ENCODE measurements at places on chromosomes 7 and 10.
A peak's percentile ranks its signal among the peaks of the same experiment; 100 is the strongest.

GRCh38 chr10:79275431-79275851, 71.8 kb upstream of the PPIF start:
- no peak for DNase-seq

- DNase-seq = no peak
Measured at GRCh38 chr7:129748356-129749109, 137.0 kb downstream of the NRF1 start.

DNA sequence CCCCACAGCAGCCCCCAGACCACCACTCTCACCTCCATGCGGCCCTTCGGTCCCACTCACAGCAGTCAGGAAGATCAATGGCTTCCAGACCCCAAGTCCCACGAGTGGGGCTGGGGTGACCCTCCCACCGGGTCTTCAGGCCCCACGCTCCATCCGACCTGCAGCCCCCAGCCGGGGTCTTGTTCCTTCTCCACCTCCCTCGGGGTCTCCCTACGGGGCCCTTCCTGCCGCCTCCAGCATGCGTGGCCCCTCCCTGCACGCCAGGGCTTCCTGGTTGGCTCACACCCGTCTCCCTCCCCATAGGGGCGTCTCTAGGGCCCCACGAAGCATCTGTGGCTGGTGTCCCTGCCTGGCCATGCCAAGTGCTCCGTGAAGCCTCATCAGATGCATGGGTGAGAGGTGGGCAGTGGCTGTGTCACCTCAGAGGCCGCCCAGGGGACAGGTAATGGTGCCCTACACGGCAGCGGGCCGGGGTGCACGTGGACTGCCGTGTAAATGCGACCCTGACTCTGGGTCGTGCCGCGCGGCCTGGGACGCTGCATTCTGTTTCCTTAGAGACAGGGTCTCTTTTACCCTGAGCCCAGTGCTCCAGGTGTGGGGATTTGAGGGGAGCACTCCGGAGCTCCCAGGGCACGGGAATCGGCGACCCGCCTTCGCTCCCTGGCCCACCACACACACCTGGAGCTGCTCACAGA, 19.9 kb downstream of the ADAP1 start:
- no peak for DNase-seq

GRCh38 chr7:74371381-74372341, 82.0 kb upstream of the GTF2IRD1 start:
- DNase-seq = no peak

- no peak for DNase-seq
Measured at GRCh38 chr10:13520194-13520593, 8.6 kb downstream of the BEND7 start.

DNA sequence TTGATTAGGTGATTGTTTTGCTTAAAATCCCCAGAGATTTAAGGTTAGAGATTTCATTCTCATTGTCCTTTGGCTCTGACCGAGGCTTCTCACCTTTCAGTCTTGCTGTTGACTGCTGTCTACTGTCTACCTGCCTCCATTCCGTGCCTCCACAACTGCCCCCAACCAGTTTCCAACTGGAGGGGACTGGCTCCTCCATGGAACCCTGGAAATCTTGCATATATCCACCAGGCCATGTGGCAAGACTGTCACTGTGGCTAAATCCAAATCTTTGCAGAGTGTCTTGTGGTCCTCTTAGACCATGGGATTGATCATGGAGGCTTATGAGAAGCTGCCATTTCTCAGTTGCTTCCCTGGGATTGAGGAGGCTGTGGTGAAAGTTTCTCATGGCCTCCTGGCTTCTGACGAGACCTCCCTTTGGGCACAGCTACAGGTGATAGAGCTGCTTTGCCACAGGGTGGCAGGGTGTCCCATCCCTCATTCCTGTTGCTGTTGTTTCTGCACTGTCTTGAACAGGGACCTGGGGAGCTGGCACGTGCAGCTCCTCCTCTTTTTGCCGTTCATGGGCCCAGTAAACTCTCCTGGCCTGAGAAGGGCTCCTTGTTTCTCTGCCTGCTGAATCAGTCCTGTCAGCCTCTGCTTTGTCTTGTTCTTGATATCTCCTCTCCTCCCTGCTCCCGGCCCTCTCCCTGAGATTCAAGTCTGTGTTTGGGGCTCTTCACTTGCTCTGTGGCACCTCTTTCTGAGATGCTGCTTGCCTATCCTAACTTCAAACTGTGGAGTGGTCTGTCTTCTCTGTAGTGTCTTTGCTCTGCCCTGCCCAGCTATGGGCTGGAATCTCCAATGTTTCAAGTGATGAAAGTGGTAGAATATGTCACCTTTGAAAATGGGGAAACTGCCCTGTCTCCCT, 63.6 kb upstream of the IGFBP3 start:
- no peak for DNase-seq

GRCh38 chr7:91185771-91186170, 78.5 kb upstream of the FZD1 start:
- DNase-seq = no peak

GRCh38 chr7:120695848-120696247, 162.1 kb downstream of the TSPAN12 start:
- no peak for DNase-seq

DNA sequence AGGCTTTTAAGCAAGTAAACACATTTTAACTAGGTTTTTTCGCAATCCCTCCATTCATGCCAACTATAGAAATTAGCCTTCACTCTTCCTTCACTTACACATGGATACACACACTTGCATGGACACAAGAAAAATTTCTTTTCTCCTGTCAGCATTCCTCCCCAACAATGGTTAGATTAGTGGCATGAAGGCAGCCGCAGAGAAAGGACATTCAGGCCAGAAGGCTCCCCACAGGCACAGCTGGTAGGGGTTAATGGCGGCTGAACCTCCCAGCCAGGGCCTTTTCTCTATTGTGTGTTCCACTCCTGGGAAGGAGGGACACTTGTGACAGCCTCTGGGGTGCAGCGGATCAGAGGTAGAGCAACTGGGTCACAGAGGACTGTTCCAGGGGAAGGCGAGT, 255.0 kb upstream of the SP8 start:
- no peak for DNase-seq

GRCh38 chr7:47366211-47366610, 215.7 kb downstream of the TNS3 start:
- DNase-seq = no peak

DNA sequence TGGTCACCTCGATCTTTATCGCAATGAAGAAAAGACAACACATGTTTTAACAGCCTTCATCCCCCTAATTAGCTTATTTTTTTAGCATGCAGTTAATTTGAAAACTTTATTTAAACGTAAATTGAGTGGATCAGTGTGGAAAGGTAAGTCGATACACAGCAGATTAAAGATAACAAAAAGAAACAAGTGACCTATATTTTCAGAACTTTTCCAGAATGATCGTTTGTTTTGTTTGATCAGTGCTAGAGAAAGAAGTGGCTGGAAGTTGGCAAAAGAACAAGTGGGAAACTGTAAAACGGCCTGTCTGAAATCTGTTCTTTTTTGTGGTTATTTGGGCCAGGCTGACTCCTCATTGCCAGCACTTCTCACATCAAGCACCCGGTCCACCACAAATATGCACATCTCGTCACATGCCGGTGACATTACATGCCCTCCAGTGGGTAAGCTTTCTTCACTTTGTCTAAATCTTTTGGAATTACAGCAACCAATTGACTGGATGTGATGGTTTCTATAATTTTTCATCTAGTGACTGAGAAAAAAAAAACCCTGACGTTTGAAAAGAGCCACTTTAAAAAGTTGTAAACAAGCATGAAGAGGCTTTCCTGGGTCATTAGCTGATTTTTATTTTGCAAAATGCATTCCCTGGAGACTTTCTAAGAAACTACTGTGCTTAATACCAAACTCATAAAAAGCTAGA, 33.2 kb downstream of the C7orf33 start:
- no peak for DNase-seq

DNA sequence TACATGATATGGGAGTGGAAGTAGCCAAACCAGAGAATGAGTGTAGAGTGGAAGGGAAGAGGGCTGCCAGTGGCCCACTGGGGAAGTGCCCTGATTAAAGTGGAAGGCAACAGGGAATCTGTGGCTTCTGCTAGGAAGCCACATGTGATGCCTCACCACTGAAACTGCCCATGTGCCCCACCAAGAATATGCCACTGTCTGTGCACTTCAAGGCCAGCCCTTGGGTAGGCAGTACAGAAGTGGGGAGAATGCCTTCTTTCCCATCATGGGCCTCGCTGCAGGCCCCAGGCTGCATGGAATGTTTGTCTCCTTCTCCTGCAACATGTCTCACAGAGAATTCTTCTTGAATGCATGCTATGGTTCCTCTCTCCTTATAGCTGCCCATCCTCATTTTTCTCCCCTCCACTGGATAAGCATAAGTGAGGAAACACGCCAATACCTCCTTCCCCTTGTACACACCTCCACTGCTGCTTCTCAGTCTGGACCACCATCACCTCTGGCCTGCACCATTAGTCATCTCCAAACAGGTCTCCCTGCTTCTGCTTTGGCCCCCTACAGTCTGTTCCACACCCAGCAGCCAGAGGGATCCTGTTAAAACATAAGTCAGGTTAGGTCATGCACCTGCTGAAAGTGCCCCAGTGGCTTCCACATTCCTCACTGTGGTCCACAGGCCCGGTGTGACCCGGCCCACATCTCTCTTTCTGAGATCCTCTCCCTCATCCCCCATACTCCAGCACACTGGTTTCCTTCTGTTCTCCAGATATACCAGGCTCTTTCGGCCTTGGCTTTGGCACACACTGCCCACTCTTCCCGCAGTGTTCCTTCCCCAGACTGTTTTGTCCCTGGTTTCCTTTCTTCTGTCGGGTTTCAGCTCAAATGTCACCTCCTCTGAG, 37.1 kb downstream of the SNX10 start:
- DNase-seq = no peak

- no peak for DNase-seq
Measured at GRCh38 chr10:59867590-59867989, 38.8 kb downstream of the CCDC6 start.

DNA sequence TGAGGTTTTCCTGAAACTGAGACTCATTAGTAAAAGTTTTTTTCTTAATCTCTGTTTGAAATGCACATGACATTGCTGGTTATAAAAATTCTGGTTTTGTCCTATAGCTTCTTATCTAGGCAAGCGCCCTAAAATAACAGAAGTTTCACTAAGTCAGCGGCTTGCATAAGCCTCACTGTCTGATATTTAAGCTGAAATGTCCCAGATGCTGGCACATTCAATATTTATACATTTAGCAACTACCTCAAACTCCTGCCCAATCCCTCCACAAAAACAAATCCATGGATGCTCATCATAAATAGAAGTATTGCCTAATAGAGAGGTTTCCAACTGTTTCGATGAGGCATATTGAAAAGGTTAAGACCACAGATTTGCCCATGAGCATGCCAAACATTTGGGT, 83.1 kb upstream of the EGR2 start:
- DNase-seq = no peak

- no peak for DNase-seq
Measured at GRCh38 chr7:43390576-43390975, 192.3 kb upstream of the STK17A start.

GRCh38 chr7:24609570-24609969, 36.3 kb downstream of the PALS2 start:
- no peak for DNase-seq

GRCh38 chr10:104045151-104046089, 40.3 kb downstream of the COL17A1 start:
- DNase-seq = no peak

DNA sequence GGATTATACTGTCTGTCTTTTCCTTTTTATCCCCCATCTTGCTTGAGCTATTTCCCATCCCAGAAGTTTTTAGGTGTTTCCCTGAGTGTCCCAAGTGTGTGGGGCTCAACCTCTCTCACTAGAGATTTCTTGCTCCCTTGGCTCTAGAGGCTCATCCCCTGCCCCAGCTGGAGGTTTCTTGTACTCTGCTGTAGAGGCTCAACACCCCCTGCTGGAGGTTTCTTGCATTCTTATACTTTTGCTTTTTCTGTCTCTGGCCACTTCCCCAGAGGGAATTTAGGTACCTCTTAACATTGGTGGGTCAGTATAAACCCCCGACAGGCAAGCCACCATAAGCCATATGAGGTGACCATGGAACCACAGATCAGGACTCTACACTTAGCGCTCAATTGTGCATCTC, 114.2 kb upstream of the FAM3C start:
- DNase-seq = no peak

GRCh38 chr7:39609113-39609934, 14.0 kb upstream of the RALA start:
- DNase-seq = no peak

GRCh38 chr7:106129291-106129690, 17.2 kb upstream of the SYPL1 start:
- no peak for DNase-seq

GRCh38 chr10:30433306-30433729, 666 bp upstream of the MAP3K8 start:
- DNase-seq = peak; percentile 64

GRCh38 chr10:97669571-97669970, 17.5 kb downstream of the AVPI1 start:
- DNase-seq = no peak

DNA sequence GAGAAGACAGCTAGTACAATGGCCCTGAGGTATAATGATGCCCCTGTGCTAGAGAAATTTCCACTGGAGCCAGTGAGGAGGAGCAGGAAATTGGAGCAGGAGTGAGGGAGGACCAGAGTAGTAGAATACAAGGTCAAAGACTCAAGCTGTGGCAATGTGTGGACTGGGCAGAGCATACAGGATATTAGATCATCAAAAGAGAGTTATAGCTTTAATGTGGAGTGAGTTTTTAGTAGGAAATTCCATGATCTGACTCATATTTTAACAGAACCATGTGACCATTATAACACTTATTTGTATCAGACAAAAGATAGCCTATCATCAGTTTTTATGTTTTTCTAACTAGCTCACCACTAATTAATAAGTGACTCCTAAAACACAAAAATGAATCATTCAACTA, 154.1 kb downstream of the DGKB start:
- DNase-seq = no peak

DNA sequence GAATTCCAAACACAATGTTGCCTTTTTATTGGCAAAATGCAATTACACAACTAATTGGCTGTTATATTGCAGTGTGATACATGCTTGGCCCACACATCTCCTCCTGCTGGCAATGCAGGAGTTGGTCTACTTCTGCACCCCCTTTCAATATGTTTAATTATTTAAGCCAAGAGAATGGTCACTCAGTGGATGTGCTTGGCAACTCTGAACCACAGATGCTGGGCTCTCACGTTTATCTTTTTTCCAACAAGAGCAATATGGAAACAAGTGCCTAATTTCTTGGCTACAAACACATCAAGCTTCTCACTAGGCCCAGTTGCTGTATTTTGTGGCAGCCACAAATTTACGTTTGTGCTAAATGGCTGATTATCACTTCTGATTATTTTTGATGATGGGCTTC, 1149.2 kb upstream of the CELF2 start:
- no peak for DNase-seq

DNA sequence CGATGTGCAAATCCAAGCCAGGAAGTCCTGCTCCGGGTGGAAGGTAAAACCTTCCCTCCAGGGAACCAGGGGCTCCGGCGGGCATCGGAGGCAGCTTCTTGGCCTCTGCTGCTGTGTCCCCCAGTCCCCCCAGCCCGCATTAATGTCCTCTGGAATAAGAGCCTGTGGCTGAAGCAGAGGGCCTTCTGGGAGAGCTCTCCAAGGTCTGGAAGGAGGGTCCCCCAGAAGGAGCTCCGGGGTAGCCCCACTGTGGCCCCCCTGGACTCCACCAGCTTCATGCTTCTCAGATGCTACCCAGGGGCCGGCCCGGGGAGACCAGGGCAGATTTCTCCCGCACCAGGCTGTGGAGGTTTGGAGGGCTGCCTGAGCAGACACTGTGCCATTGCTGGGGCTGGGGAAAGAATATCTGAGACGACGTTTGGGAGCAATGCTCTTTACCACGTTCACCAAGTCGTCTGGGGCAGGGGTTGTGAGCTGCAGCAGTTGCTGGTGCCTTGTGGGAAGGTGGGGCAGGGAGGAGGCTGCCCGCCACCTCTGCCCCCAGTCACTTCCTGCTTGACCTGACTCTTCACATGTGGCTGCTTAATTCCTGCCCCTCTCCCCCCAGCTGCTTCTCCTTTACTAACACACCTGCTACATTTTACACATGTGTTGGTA, 8.3 kb downstream of the ZNF853 start:
- no peak for DNase-seq
